ENCODE measurements at places on chromosomes 5 and 9.

DNA sequence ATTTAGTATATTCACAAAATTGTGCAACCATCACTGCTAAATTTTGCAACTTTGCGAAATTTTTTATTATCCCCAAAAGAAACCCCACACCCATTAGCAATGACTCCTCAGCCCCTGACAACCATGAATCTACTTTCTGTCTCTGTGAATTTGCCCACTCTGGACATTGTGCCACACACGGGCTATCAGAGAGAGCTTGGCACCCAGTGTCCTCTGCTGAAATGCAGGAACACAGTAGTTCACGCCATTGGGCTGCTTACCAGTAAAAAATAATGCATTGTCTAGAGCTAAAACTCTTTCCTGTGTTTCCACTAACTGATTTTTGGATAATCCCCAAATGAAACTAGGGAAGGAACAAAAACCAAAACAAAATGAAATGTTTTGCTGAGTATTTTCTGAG lies 60.0 kb downstream of the HRH2 start:
- DNase-seq: no peak

- no peak for DNase-seq
Observed at GRCh38 chr5:149268928-149269557, 2.6 kb upstream of the AFAP1L1 start.

DNA sequence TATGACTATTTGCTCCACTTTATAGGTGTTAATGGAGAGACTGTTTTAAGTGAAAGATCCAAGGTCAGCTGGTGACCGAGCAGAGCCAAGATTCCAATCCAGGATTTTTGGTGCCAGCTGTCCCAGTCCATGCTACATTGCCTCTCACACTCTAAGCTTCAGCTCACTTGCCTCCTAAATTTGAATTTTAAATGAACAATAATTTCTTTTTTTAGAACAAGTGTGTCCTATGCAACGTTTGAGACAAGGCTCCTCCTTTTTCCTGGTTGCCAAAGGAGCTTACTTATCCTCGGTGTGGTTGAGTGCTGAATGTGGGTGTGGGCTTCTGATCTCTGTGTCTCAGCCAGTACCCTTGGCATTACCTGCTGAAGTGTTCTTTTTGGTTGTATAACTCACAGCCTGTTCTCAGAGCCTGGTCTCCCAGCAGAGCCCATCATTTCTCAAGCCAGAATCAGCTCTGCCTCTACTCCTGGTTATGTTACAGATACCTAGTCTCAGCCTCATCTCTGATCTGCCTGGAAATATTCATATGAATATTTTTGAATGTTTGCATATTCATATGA lies 4.0 kb upstream of the PRRC1 start:
- DNase-seq: no peak

DNA sequence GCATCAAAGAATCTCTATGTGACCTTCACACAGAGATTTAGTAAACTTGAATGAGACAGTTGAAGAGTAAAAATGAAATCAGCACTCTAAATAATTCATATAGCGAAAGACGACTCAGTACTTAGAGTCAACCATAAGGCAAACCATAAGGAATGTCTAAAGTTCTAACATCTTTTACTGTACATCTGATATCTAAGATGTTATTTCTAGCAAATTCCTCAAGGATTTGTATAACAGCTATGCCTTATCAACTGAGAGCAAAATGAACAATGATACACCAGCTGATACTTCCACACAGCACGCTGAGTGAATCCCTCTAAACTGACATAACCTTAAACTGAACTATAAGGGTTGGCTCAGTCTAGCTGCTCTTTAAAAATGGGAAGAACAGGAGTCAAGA lies 760.3 kb downstream of the EFNA5 start:
- DNase-seq: no peak

DNA sequence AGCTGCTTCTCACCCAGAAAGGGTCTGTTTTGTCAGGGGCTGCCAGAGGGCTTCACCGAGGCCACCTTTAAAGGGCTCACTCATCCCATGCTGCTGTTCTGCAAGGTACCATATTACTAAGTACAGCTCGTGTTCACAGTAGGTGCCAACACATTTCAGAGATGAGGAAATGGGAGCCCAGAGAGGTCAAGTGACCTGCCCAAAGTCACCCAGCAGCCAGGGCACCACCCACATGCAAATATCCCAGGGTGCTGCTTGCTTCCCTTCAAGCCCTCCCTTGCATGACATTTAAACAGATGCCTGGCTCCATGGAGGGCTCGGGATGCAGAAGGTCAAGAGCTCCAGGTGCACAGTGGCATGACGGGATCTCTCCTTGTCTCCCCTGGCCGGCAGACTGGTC lies 123.5 kb upstream of the SARDH start:
- no peak for DNase-seq

GRCh38 chr5:74685979-74686631 lies 1.1 kb downstream of the HEXB start:
- no peak for DNase-seq

DNA sequence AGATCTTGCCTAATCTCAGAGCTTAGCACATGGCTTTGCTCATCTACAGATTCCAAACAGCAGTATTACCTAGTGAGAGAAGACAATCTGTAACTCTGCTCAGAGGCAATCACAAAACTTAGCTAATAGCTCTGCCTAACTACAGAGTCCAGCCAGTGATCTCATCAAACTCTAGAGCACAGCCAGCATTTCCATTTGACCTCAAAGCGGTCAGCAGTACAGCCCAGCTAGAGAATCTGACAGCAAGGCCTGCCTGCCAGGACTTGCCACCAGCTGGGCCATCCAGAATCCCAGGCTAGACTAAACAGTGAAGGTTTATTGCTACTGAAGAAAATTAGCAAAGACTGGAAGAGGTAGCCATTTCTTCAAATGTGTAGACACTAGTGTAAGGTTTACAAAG lies 217.9 kb upstream of the VLDLR start:
- no peak for DNase-seq

GRCh38 chr9:115262477-115262876 lies 144.5 kb upstream of the TNC start:
- no peak for DNase-seq

DNA sequence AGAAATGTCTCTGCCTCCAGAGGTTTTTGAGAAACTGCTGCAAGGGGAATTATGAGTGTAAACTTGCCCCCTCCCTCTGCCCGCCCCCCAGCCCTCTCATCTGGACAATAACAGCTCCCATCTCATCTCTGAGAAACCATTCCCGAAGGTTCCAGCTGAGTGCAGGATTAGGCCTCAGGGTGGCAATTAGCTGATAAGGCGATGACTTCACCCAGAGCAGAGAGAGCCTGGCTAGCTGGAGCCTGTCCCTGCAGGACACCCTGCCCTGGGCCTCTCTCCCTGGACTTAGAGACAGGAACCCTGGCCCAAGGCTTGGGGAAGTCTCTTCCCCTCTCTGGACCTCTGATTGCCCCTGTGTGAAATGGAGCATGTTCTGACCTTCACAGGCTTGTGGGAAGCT lies 45.7 kb upstream of the HAND1 start:
- DNase-seq: no peak

GRCh38 chr5:91438871-91439270 lies 55.8 kb upstream of the ARRDC3 start:
- DNase-seq: no peak

DNA sequence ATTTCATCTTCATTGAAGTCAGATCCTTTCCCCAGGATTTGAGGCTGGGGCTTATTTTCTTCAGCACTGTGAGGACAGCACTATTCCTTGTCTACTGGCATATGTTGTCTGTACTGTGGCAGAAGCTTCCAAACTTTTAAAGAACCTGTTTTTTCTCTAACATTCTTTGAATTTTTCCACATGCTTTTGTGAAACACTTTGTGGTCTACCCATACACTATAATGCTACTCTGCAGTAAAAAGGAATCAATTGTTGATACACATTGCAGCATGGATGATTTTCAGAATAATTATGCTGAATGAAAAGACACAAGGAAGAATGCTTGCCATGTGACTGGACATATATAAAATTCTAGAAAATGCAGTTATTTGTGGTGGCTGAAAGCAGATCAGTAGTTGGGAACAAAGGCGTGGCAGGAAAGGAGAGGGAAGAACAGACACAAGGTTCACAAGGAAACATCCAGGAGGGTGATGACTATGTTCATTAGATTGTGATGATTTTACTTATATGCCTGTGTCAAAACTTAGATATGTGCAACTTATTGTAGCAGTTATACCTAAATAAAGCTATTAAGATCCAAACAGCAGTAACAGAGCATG lies 96.8 kb downstream of the WNK2 start:
- no peak for DNase-seq

DNA sequence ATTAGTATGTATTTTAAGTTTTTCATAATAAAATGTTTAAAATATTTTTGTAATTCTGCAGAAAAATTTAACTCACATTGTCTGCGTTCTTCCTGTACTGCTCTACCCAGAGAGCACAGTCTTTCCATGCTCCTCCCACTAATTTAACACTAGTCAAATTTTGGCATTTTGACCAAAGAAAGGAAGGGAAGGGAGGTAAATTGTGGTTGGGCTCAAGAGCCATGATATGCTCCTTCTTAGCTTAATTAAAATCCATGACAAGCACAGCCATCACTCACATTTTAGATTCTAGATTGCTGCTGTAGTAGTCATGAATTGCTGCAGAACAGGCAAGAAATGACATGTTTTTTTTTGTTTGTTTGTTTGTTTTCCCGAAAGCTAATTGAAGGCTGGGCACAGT lies 98.4 kb downstream of the NLN start:
- no peak for DNase-seq

GRCh38 chr5:31962871-31963307 lies 211.2 kb downstream of the GOLPH3 start:
- DNase-seq: no peak

- no peak for DNase-seq
Observed at GRCh38 chr5:115501464-115502210, 42.9 kb downstream of the FEM1C start.

GRCh38 chr5:74242516-74242915 lies 398.0 kb downstream of the ENC1 start:
- DNase-seq: no peak

DNA sequence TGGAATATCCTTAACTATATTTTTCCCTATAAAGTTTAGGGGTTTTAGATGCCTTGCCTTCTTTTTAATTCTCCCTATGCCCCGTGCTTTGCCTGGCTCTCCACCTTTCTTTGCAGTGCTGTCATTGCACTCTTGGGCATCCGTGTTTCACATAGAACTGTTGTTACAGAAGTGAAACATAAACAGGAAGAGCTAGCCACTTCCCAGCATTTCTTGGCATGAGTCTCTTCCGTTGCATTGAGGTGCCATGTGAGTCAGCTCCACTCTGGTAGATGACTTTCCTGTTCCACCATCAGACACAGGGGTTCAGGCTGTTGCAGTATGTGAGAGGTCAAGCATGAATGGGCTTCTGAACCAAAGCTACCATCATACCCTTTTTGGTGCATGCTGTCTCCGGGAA lies 73.4 kb downstream of the ANGPTL2 start:
- DNase-seq: peak; percentile 27

DNA sequence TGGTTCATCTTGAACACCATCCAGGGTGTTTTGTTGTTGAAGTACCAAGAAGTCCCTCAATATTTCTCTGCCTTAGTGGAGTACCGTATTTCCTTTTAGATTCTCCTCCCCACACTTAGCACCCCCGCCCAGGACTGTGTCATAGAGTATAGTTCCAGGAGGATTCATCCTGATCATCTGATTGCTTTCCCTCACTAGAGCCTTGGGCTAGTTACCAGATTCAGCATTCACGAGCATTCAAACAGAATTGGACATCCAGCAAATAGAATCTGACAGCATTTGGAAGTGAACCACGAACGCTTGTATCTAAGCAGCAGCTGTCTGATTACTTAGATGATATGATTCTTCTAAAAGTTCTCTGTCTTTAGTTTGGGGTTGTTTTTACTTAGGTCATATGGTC lies 248.1 kb upstream of the TAS2R1 start:
- no peak for DNase-seq

DNA sequence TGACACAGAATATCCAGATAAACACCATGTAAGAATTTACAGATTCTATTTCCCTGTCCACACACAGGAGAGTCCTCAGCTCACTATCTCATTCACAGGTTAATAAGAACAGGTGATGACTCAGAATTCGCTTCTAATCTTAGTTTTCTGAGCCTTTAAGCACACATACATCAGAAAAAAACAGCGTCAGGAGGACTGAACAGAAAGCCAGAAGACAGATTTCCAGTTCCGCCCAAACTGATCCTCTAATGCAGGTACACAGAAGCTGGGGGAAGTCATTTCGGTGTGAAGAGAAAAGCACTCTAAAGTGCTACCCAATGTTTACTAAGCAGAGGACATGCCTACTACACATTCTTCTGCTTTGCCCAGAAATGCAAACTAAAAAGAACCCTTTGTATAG lies 1.6 kb downstream of the CEMIP2 start:
- DNase-seq: no peak

- no peak for DNase-seq
Observed at GRCh38 chr5:107074996-107075395, 595.7 kb downstream of the EFNA5 start.

GRCh38 chr5:66012271-66012670 lies 85.9 kb downstream of the ERBIN start:
- DNase-seq: no peak

DNA sequence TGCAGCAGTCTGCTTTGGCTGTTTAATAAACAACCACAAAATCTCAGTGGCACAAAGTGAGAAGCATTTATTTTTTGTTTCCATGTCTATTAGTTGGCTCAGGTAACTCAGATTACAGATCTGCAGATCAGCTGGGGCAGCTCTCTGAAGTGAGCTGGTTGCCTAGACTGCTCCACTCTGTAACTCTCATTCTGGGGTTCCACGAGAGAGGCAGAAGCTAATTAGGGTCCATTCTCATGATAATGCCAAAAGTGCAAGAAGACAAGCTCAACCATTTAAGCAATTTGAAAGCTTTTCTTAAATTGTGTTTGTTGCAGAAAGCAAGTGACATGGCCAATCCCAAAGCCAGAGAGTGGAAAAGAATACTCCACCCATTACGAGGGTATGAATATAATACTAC lies 13.2 kb downstream of the MEIKIN start:
- DNase-seq: no peak

- no peak for DNase-seq
Observed at GRCh38 chr5:5436203-5436760, 13.8 kb downstream of the ICE1 start.

GRCh38 chr5:175021841-175022625 lies 297.7 kb downstream of the MSX2 start:
- no peak for DNase-seq

GRCh38 chr5:176921714-176922113 lies 22.6 kb upstream of the HK3 start:
- DNase-seq: no peak

- DNase-seq: no peak
Observed at GRCh38 chr9:20138116-20138515, 349.3 kb upstream of the SLC24A2 start.

GRCh38 chr9:97848480-97849237 lies 4.4 kb upstream of the FOXE1 start:
- DNase-seq: no peak

Data from type B pancreatic cell (in vitro differentiated cells).